ENCODE measurements at places on chromosomes 7 and 10.
A peak's percentile ranks its signal among the peaks of the same experiment; 100 is the strongest.

DNA sequence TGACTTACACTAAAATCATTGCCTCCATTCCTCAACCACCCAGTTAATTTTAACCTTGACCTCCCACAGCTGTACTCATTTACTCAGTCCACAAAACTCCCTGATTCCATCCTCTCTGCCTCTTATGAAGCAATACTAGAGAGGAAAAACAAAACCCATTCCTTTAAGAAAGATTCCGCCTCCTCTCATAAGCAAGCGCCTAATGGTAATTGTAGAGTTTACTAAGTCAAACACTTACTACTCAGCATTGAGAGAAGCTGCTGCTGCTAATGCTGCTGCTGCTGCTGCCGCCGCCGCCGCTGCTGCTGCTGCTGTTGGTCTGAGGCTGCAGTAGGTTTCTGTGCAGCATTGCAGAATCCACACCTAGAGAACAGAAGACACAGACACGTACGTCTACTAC is 2.1 kb upstream of the ADD3 start:
- peak; percentile 17 for DNase-seq

GRCh38 chr10:26696786-26697162 is 727 bp upstream of the PDSS1 start:
- no peak for DNase-seq

GRCh38 chr7:139704308-139704879 is 73.4 kb downstream of the HIPK2 start:
- no peak for DNase-seq

- DNase-seq = no peak
Observed at GRCh38 chr10:131805696-131806095, 95.1 kb upstream of the PPP2R2D start.

GRCh38 chr7:47453093-47454061 is 128.5 kb downstream of the TNS3 start:
- no peak for DNase-seq

GRCh38 chr10:112296908-112297331 is 13.7 kb downstream of the TECTB start:
- no peak for DNase-seq

DNA sequence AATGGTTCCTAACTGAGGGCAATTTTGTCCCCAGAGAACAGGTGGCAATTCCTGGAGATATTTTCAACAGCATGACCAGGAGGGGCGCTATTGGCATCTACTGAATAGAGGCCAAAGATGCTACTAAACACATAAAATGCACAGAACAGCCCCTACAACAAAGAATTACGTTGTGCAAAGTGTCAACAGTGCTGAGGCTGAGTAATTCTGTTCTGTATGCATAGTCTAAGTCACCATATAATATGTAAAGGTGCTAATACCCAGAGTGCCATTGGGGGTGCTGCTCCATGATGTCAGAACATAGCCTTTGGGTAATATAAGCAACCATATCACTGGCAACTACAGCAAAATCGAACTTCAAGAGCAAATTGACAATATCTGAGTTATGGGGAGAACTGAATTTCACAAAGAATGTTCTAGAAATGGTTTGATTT is 213.3 kb upstream of the PHYHIPL start:
- no peak for DNase-seq

- no peak for DNase-seq
Observed at GRCh38 chr7:12851841-12852240, 164.4 kb downstream of the ARL4A start.

GRCh38 chr10:33835556-33835955 is 501.1 kb upstream of the NRP1 start:
- DNase-seq = no peak

DNA sequence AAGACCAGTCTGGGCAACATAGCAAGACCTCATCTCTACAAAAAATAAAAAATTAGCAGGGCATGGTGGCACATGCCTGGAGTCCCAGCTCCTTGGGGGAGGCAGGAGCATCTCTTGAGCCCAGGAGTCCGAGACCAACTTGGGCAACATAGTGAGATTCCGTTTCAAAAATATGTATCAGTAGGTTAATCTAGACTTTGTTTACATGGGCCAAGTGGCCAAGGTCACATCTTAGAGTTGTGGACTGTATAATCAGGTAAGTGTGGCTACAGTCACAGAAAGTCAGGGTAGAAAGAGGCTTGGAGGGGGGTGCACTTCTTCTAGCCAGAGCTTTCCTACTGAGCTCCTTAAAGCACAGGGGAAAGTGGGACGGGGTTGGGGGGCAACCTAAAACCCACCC is 174.4 kb downstream of the CUX1 start:
- no peak for DNase-seq

- peak; percentile 78 for DNase-seq
Observed at GRCh38 chr10:102231357-102232318, 5.5 kb downstream of the ELOVL3 start.

GRCh38 chr10:133116455-133116854 is 28.7 kb downstream of the ADGRA1 start:
- no peak for DNase-seq

GRCh38 chr7:157020514-157021070 is 10.1 kb upstream of the MNX1 start:
- DNase-seq = no peak

DNA sequence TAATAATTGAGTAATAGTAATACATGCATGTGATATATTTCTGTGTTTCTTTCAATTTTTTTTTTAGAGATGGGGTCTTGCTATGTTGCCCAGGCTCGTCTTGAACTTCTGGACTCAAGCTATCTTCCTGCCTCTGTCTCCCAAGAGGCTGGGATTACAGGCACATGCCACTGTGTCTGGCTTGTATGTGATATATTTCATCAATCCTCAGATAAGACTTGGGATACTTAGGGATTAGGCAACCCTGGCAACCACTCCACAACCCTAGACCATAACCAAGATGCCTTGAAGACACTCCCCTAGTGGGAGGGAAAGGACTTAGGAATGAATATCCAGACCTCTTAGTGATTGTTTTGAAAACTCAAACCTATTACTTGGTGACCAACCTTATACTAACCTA is 154.8 kb downstream of the CCDC3 start:
- no peak for DNase-seq

DNA sequence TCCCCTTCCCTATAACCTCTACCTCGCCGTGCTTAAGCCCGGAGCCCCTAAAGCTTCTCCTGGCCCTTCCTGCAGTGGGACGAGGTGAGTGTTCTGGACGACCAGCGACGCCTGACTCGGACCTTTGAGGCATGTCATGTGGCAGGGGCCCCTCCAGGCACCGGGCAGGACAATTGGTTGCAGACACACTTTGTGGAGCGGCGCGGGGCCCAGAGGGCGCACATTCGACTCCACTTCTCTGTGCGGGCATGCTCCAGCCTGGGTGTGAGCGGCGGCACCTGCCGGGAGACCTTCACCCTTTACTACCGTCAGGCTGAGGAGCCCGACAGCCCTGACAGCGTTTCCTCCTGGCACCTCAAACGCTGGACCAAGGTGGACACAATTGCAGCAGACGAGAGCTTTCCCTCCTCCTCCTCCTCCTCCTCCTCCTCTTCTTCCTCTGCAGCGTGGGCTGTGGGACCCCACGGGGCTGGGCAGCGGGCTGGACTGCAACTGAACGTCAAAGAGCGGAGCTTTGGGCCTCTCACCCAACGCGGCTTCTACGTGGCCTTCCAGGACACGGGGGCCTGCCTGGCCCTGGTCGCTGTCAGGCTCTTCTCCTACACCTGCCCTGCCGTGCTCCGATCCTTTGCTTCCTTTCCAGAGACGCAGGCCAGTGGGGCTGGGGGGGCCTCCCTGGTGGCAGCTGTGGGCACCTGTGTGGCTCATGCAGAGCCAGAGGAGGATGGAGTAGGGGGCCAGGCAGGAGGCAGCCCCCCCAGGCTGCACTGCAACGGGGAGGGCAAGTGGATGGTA is 9.2 kb downstream of the EPHB6 start:
- DNase-seq = no peak

DNA sequence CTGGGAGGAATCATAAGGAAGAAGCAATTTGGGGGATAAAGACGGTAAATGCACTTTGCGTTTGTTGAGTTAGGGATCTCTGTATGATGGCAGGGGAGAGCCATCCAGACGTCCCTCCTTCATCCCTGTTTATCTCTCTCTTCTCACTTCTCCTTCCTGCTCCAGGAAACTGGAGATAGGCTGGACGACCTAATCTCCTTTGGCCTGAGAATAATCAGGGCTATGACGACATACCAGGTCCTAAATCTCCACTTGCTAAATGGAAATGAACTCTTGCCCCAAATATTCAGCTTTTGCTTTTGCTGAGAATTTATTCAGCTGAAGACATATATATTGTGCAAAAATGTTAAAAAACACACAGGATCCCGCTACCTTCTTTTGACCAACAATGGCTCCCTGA is 182.9 kb upstream of the INHBA start:
- no peak for DNase-seq

GRCh38 chr7:148115308-148115707 is 475.3 kb upstream of the C7orf33 start:
- no peak for DNase-seq

Data from CD8-positive, alpha-beta T cell (primary cell).